Hematopoietic multipotent progenitor cell treated with erythropoietin and hydrocortisone succinate and interleukin-3 and kit ligand, for 8 days (in vitro differentiated cells): ENCODE measurements at places on chromosomes 2 and 18.

- DNase-seq: no peak
These were observed 2.5 kb upstream of the NPAS2 start for GRCh38 chr2:100817388-100817985.

- no peak for DNase-seq
These were observed 43.7 kb downstream of the MYO3B start for GRCh38 chr2:170221317-170222288.

- no peak for DNase-seq
These were observed 114.4 kb upstream of the PDE1A start for GRCh38 chr2:182541268-182541667.

- DNase-seq: no peak
These were observed 122.1 kb downstream of the CELF4 start for GRCh38 chr18:37443325-37444055.

DNA sequence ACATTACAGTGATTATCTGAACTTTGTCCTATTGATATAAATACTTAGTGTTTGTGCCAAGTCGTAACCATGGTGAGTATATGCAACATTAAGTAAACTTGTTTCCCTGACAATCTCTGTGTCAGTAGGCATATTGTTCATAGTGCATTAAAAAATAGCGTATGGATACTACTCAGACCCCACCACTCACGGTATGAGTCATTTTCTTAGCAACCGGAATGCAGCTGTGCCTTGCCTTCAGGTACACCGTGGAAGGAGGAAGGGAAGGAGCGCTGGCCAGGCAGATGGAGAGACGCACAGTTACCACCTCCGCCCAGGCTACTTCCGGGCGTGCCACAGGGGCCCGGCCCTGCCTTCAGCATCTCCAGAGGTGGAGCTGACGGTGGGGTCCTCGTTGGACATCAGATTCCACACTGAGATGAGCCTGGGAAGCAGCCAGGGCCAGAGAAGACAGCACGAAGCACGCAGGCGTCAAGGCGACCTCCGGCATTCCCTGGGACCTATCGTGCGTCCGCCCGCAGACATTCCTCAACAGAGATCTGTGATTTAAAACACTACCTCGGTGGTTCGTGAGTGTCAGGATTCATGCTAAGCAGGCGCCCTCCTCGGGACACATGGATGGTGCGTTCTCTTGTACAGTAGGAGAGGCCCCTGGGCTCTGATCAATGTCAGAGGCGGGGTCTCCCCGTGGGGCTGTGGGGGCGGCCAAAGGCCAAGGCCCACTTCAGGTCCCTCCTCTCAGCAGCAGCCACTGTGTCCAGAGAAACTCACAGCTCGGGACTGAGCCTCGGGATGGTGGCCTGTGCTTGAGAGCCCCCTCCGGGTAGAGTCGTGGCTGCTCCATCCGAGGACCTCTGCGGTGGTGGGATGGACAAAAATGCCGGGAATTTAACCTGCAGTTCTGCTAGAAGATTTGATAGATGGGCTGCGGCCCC lies 82.2 kb upstream of the HDAC4 start:
- DNase-seq: no peak

- no peak for DNase-seq
These were observed 86.0 kb upstream of the OTX1 start for GRCh38 chr2:62964671-62965070.

DNA sequence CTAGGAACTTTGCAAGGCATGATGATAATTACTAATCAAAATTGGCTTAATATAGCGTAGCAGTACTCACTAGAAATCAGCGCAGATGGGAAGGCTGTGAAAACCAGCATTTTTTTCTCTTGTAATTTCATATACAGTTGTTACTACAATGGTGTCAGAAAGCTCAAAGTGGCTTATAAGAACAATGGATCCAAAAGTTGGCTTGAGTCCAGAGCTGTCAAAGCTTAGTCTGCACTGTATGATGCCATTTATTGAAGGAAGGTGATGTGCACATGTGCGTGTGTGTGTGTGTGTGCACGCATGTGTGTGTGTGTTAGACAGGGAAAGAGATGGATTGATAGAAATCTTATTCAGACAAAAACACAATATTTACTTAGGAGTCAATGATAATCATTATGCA lies 341.3 kb downstream of the TGIF1 start:
- DNase-seq: no peak

DNA sequence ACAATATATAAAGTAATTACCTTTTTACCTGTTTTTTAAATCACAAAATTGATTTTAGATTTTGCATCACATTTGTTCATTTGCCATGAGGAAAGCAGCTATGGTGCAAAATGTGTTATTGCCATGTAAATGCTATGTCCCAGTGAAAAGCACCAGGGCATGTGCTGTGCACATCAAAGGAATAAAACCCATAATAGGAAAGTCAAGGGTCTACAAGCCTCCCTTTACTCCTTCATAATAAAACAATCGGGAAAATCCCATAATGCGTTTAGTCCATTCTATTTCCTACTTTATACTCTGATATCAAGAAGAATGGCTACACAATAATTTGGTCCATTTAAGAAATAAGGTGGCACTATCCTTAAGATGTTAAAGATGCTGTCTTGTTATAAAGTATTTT lies 53.0 kb downstream of the KLF7 start:
- DNase-seq: no peak

DNA sequence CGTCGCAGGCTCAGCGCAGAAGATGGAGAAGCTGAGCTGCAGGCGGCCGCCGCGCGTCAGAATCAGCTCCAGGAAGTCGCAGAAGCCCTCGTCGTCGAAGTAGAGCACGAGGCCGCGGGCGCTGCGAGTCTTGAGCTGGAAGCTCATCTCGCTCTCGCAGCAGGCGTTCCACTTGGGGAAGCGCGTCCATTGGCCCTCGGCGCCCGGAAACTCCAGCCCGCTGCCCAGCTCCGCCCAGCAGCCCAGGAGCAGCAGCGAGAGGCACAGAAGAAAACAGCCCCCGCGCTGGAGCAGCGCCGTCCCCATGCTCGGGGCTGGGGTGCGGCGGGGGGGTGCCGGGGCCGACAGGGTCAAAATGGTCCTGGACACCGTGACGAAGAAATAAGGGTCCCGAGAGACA lies 4.0 kb downstream of the NRXN1 start:
- DNase-seq: no peak

DNA sequence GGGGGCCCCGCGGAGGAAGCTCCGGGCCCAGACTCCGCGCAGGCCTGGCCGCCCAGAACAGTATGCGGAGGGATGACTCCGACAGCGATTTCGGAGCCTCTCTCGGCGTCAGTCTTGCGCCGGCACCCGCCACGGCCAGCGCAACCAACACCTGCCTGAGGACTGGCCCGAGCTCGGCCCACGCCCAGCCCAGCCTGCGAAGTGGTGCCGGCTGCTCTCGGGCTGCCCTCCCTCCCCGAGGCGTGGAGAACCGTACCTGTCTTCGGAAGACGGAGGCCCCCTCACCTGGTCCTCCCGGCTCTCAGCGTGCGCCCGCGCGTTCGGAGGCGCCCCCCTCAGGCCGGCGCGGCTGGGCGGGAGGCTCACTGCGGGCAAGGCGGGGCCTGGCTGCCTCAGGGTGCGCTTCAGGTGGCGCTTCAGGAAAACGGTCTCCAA lies at the start of gene M1AP:
TSS of gene M1AP (minus strand) at position 322 of the 435 bp plus-strand sequence. CDS start 8,055 bp downstream, outside the sequence.
- DNase-seq: no peak

DNA sequence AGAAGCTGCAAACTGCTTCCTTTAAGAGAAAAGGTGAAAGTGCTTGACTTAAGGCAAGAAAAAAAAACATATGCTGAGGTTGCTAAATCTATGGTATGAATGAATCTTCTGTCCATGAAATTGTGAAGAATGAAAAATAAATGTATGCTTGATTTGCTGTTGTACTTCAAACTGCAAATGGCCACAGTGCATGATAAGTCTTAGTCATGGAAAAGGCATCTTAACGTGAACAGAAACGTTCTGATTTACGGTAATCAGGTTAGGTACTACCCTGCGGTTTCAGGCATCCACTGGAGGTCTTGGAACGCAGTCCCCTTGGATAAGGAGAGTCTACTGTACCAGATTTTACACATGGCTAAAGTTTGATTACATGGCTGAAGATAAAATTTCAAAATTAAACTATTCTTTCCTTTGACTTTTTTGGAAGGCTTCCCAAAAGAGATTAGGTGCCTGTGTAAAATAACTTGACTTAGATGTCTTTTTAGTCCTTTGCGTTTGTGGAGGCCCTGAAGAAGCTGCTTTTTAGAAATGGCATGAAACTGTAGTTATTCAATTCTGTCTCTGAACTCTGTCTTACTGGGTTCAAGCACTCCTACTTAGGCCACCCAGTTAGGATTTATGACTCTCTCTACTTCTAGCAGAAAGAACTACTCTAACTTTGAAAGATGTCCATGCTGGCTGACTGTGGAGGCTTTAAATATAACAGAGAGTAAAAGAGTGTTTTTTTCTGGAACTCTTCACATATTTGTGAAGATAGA lies 35.9 kb upstream of the SCN9A start:
- DNase-seq: no peak

DNA sequence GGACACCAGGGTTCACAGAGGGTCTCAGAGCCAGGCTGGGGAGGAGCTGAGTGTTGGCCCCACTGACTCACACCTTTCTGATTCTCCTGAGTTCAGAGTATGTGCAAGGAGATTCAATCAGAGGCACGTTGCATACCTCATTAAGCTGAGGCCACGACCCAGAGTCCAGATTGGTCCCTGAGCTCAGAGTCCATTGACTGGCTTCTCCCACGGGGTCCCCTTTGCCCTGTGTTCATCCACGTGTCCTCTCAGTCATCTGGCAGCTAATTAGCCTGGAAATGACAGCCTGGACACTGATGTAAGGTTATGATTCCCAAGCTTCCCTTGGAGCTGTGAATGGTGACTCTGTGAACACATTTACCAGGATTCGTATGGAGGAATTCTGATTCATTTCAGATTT lies 267.2 kb downstream of the SH3BP4 start:
- DNase-seq: no peak

- DNase-seq: peak; percentile 66
These were observed 20.9 kb upstream of the DNMT3A start for GRCh38 chr2:25362434-25363145.

DNA sequence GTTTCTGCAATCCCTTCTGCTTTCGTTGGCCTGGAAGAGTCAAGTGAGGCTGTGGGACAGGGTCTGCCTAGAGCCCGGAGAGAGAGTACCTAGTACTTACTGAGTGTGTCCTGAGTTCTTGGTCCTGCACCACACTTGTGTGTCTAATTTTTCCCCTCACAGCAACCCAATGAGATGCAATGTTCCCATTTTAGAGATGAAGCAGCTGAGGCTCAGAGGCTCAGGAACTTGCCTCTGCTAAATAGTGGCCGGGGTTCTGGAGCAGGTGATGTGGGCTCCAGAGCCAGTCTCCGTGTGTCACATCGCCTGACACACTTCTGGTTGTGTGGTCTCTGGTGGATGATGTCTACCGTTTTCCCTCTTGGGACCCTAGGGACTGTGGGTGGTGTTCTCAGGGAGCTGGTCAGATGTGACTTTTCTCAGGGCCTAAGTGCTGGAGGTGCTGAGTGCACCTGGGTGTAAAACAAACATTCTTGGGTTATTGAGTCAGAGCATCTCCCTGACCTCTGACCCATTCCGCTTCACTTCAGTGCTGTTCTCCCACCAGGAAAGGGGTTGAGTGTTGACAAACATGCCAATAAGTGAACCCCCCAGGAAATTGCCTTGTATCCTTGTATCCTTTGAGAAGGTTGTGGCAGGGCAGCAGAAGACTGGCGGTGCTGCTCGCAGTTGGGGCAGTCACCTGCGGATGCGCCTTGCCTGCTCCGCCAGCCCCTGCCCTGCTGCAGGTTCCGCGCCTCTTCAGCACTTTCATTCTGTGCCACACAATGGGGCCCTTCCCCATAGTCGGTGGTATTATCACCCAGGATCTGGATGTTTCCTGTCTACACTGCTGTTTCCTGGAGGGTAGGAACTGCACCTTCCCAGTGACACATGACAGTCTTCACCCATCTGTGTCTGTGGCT lies 32.1 kb downstream of the HK2 start:
- no peak for DNase-seq

DNA sequence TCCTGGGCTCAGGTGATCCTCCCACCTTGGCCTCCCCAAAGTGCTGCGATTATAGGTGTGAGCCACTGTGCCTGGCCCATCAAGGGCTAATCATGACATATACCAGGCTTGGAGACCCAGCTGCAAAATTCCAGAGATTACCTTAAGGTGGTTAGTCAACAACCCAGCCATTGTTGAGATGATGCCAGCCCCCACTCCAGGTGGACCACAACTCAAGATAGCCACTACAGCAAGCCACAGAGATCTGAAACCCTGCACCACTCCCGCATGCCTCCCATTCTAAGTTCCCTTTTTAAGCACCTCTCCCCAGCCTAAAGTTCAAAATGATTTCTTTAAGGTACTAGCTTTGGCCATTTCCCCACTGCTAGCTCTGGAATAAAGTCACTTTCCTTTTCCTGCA lies 4.6 kb upstream of the CLK1 start:
- no peak for DNase-seq

DNA sequence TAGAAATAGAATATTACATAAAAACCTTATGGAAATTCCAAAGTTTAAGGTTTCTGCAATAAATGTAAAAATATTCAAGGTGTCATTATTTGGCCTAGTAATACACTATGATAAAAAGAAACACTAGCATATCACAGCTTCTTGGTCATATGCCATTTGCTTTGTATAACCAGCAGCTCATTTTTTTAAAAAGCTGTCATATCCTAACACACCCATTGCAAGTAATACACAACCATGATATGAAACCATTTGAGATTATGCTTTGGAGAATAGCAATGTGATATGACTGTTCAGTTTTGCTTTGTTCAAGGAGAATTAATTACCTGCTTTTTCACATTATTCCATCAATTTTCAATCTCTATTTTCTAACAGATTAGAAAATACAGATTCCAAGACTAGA lies 149.0 kb downstream of the IKZF2 start:
- no peak for DNase-seq

- DNase-seq: no peak
These were observed 884.4 kb upstream of the KLHL29 start for GRCh38 chr2:22500555-22500935.

DNA sequence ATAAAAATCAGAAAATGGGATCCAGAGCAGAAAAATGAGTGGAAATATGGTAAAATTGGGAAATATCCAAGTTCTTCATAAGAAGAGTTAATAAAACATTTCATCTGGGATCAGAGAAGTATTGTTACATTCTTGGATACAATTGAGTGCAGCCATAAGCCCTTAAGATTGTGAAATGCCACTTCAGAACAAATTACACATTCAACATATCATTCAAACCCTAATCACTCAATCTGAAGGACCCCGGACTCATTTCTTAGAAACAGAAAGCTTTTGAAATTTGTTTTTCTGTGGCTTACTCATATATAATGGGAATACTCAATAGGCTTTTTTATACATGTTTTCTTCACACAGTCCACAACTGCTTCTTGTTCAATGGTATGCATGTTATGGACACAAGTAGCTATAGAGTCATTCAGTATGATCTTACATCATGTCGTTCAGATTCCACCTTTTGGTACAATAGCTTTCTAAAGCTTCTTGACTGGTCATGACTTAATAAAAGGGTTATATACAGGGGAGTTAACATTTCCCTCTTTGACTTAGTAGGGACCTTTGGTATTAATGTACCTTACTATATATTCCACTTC lies 39.9 kb downstream of the SCN7A start:
- no peak for DNase-seq

GRCh38 chr2:234172066-234172465 lies 121.6 kb downstream of the SPP2 start:
- DNase-seq: no peak
